ENCODE measurements at places on chromosomes 2 and 18.

GRCh38 chr18:67511840-67512239 is 4.7 kb downstream of the DSEL start:
- no peak for DNase-seq

- no peak for DNase-seq
These were observed 87.2 kb downstream of the BCL11A start for GRCh38 chr2:60466161-60466702.

DNA sequence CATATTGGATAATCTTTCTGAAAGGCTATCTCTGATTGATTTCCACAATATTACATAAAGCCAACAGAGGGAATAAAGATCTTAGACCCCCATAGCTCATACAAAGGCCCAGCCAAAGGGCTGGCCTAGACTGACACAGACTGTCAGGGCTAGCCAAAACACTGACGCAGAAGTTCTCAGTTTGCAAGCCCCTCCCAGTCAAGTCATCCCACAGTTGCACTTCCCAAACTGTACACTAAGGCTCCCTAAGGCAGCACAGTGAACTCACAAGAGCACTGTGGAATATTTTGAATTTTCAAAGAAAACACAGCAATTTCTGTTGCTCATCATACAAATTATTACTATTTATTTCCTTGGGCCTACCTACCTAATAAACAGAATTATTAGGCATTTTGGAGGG is 244.9 kb downstream of the SP3 start:
- no peak for DNase-seq

GRCh38 chr2:120704696-120705095 is 31.0 kb upstream of the GLI2 start:
- DNase-seq = no peak

- DNase-seq = no peak
These were observed 21.7 kb downstream of the DDX18 start for GRCh38 chr2:117835990-117836760.

GRCh38 chr2:11984316-11985158 is 238.1 kb downstream of the LPIN1 start:
- no peak for DNase-seq

- DNase-seq = no peak
These were observed 57.2 kb downstream of the TSHZ1 start for GRCh38 chr18:75267643-75268363.

GRCh38 chr2:128444121-128444771 is 125.6 kb upstream of the HS6ST1 start:
- no peak for DNase-seq

DNA sequence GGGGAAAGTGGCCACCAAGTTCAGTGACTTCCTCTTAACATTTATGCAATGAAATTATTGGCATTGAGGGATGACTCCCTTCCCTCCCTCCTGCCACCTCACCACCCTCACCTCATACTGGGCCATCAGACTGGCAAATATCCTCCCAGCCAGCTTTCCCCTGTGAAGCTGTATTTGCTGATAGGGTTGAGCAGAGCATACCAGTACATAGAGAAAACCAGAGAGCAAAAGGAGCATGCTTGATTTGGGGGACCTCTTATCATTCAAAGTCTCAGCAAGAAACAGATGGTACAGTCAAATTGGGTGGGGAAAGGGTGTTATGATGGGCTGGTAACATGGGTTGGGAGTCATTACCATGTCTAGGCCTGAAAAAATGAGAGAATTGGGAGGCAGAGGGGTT is 19.1 kb upstream of the B3GNT2 start:
- no peak for DNase-seq

DNA sequence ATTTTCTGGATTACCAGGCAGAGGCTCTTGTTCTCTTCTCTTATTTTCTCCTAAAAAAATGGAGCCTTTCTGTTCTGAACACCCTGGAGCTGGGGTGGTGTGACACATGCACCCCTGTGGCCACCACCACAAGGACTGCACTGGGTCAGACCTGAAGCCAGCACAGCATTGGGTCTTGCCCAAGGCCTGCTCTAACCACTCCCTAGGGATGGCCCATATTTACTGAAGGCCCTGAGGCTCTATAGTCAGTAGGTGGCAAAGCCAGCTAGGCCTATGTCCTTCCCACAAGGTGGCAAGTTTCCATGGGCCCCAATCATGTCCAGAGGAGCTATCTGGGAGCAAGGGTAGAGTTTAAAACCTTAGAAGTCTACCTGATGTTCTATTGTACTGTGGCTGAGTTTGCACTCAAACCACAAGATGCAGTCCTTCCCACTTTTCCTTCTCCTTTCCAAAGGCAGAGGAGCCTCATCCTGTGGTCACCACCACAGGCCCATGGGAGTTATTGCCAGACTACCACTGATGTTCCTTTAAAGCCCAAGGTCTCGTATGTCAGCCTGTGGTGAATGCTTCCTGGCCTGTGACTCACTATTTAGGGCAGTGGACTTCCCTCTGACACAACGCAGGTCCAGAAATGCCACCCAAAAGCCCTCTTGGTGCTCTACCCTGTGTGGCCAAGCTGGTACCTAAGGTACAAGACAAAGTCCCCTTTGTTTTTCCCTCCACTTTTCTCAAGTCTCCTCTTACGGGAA is 15.0 kb upstream of the FMNL2 start:
- DNase-seq = no peak

- peak; percentile 43 for DNase-seq
These were observed 2.4 kb downstream of the CTIF start for GRCh38 chr18:48541026-48541746.
